Ascending aorta (tissue), 2 donors: ENCODE measurements at places on chromosomes 5 and 9.

- no peak overlapping the region for H3K4me3 ChIP-seq
- peak overlapping the region; percentile 72 for H3K27ac ChIP-seq
- peaks cover 6% of the 10 kb centered on the region for H3K4me1 ChIP-seq
- no peaks in the 10 kb centered on the region for H3K36me3 ChIP-seq
Observed at GRCh38 chr9:76927540-76928240, 21.8 kb upstream of the PRUNE2 start.

DNA sequence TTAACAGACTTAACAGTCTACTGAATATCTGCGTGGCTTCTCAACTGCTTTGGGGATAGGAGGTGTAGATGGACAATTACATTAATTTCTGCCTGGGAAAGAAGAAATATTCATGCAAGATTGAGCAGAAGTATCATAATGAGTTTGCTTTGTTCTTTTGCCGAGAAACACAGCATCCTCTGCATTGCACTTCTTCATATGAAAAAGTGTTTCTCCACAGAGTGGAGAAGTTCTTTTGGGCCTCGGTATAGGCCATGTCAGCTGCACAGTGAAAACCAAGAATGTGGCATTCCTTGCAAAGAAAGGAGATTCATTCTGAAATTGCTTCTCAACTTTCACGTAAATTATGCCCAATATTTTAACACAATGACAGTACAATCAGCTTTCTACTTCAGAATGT is 17.6 kb upstream of the SNX2 start:
- H3K27me3 ChIP-seq = no peaks in the 10 kb centered on the region
- no peaks in the 10 kb centered on the region for H3K4me1 ChIP-seq
- DNase-seq = no peak
- H3K36me3 ChIP-seq = no peaks in the 10 kb centered on the region

DNA sequence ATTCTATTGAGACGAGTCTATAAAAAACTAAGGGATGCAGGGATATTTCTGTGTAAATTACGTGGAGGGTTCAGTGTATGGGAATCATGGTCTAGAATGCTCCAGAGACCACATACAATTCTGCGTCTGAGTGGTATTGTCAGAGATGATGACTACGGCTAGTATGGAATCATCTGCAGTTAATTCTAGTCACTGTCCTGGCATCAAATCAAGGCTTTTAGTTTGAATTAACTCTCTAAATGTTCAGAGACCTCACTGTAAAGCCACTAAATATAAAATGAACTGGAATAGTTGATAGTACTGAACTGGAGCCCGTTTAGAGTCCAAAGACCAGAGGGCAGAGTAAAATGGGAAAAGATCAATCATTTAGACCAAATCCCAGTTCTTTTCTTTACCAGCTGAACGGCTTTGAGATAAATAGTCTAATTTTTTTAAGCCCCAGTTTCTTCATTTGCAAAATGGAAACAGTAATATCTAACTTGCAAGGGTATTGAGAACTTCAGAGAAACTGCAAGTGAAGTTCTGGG is 599.8 kb downstream of the EBF1 start:
- H3K36me3 ChIP-seq = no peaks in the 10 kb centered on the region
- no peaks in the 10 kb centered on the region for H3K4me1 ChIP-seq
- H3K27ac ChIP-seq = no peak overlapping the region
- H3K27me3 ChIP-seq = no peaks in the 10 kb centered on the region

DNA sequence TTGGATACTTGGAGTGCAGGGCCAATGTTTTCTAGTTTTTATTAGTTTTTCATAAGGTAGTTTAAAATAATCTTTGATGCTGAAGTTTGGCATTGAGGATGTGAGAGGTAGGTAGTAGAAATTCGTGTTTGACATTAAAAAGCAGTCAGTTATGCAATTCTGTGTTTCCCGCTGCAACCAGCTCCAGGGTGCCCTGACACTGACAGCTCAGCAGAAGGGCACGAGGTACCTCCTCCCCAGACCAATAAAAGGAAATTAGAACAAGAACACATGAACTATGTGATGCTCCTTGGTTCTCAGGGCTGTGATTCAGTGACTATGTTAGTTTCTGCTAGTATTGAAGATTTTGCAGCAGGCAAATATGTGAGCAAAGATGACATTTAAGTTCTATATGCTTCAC is 40.2 kb downstream of the NSUN2 start:
- H3K27me3 ChIP-seq = no peaks in the 10 kb centered on the region
- no peak overlapping the region for H3K27ac ChIP-seq
- no peak overlapping the region for H3K4me3 ChIP-seq
- H3K4me1 ChIP-seq = no peaks in the 10 kb centered on the region
- no peaks in the 10 kb centered on the region for H3K36me3 ChIP-seq
- DNase-seq = no peak

DNA sequence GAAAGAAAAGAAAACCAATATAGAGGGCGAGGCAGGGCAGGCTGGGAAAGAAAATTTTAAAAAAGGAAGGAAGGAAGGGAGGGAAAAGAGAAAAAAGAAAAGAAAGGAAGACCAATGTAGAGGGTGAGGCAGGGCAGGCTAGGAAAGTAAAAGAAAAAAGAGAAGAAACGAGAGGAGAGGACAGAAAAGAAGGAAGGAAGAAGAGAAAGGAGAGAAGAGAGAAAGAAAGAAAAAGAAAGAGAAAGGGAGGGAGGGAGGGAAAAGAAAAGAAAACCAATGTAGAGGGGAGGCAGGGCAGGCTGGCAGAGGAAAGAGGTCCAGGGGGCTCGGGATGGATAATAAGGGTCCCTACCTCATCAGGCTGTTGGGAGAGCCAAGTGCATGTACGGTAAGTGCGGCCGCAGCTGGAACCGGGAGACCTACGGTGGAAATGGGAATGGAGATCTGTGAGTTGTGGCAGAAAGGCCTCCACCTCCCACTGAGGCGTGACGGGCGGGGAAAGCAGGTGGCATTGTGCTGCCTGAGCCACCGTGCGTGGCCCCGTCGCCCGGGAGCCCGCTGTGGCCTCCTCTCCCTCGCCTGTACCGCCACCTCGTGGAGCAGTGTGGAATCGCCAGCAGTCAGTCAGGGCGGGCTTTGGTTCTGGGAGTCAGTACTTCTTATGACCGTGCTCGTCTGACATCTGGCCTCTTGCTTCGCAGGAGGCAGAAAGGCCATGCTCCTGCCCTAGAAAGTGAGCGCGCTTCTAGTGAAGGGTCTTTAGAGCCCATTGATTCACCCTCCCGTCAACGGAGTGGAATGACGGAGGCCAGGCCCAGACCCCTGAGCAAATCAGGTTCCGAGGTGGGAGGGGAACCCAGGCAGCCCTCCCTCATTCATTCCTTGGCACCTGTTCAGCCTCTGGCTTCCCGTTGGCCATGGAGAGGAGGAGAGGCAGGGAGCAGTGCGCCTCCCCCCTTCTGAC is 10.4 kb upstream of the NHP2 start:
- H3K4me3 ChIP-seq = peak overlapping the region; percentile 23
- H3K4me1 ChIP-seq = no peaks in the 10 kb centered on the region
- DNase-seq = peak; percentile 15
- H3K36me3 ChIP-seq = no peaks in the 10 kb centered on the region
- no peaks in the 10 kb centered on the region for H3K27me3 ChIP-seq

GRCh38 chr9:113619491-113620376 is 156.2 kb downstream of the RGS3 start:
- H3K4me3 ChIP-seq = peak overlapping the region; percentile 47
- no peaks in the 10 kb centered on the region for H3K36me3 ChIP-seq
- DNase-seq = peak; percentile 61
- no peaks in the 10 kb centered on the region for H3K27me3 ChIP-seq
- H3K27ac ChIP-seq = peak overlapping the region; percentile 98
- H3K4me1 ChIP-seq = peaks cover 44% of the 10 kb centered on the region

GRCh38 chr5:121273833-121274433 is 577.7 kb upstream of the FTMT start:
- no peaks in the 10 kb centered on the region for H3K36me3 ChIP-seq
- DNase-seq = no peak
- no peak overlapping the region for H3K4me3 ChIP-seq
- no peaks in the 10 kb centered on the region for H3K27me3 ChIP-seq
- H3K27ac ChIP-seq = no peak overlapping the region

DNA sequence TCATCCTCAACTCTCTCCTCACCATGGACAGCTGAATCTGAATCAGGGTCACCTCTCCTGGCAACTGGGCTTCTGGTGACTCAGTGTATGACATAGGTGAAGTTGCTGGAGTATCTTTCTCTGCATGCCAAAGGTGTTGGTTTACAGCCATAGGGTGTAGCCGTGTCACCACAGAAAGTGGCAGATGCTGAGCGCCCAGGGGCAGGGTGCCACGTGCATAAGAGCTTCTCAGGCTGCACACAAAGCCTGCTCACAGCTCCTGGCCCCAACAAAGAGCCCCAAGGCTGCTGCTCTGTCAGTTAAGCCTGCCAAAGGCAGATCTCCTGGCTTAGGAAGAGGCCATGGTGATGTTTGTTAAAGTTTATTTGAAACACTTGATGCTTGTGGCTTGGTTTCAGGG is 297.7 kb upstream of the WWC1 start:
- no peaks in the 10 kb centered on the region for H3K4me1 ChIP-seq
- no peak overlapping the region for H3K27ac ChIP-seq
- no peaks in the 10 kb centered on the region for H3K36me3 ChIP-seq
- H3K4me3 ChIP-seq = no peak overlapping the region
- DNase-seq = no peak

DNA sequence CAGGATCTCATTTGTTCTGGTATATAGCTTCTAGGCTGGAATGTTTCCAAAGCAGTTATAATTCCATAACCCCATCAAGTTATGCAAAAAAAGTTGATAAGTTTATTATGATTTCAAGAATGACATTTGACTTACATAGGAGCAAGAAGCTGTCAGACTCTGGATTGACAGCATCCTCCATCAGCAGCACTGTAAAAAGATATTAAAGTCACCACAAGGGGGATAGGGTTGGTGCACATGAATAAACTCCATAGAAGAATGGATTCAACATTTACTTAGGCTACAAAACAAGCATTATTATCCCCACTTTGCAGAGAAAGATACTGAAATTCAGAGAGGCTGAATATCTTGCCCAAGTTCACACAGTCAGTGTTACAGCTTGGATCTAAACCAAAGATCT is 208.9 kb upstream of the SLC30A5 start:
- no peaks in the 10 kb centered on the region for H3K4me1 ChIP-seq
- no peak overlapping the region for H3K27ac ChIP-seq
- DNase-seq = no peak
- H3K4me3 ChIP-seq = no peak overlapping the region
- no peaks in the 10 kb centered on the region for H3K36me3 ChIP-seq

- H3K27ac ChIP-seq = no peak overlapping the region
- H3K36me3 ChIP-seq = no peaks in the 10 kb centered on the region
- no peak for DNase-seq
Observed at GRCh38 chr5:105030153-105030552, 1467.6 kb upstream of the NUDT12 start.

GRCh38 chr5:170420806-170421412 is 31.7 kb upstream of the KCNMB1 start:
- no peak overlapping the region for H3K27ac ChIP-seq
- H3K4me1 ChIP-seq = no peaks in the 10 kb centered on the region
- H3K36me3 ChIP-seq = no peaks in the 10 kb centered on the region
- H3K27me3 ChIP-seq = no peaks in the 10 kb centered on the region
- no peak overlapping the region for H3K4me3 ChIP-seq

- no peaks in the 10 kb centered on the region for H3K4me1 ChIP-seq
- no peak for DNase-seq
- no peaks in the 10 kb centered on the region for H3K27me3 ChIP-seq
- no peak overlapping the region for H3K4me3 ChIP-seq
- H3K27ac ChIP-seq = no peak overlapping the region
Observed at GRCh38 chr5:118857700-118858099, 130.6 kb downstream of the DTWD2 start.

GRCh38 chr5:44278469-44278868 is 110.8 kb downstream of the FGF10 start:
- H3K4me3 ChIP-seq = no peak overlapping the region
- no peaks in the 10 kb centered on the region for H3K27me3 ChIP-seq
- H3K36me3 ChIP-seq = no peaks in the 10 kb centered on the region
- no peak for DNase-seq
- H3K4me1 ChIP-seq = no peaks in the 10 kb centered on the region

DNA sequence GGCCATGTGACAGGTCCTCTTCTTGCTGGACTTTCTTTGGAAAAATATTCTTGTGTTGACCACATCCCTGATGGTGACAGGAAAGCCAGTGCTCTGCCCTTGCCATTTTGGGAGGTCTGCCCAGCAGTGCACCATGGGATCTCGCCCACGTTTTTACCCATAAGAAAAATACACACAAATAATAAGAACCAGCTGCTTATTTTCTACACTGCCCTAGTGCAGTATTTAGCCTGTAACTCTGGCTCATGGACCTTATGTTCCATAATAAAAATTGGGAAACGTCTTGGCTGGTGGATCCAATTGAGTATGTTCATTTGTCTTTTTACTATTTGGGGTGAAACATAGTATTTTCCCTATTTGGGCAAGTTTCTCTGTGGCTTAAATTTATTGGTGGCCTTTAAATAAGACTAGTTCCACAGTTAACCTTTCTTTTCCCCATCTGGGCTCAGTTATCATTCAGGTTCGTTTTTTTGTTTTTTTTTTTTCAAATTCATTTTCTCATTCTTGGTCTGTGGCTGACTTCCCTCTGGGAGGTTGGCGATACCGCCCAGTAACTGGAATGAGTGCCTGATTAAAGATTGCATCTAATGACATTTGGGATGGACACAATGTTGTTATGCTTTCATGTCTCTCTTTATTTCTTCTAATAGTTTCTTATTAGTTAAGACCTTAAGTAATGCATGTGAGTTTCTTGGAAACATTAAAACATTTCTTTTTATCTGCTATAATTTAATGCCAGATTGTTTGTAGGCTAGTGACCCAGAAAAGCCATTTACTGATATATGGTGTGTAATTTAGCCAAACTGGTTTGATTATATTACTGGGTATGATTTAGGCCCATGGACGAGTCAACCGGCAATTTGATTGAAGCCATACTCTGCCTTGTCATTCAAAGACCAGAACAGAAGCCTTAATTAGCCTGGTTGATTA is 163.7 kb downstream of the FGF10 start:
- no peak overlapping the region for H3K4me3 ChIP-seq
- no peaks in the 10 kb centered on the region for H3K36me3 ChIP-seq
- DNase-seq = no peak
- H3K27ac ChIP-seq = no peak overlapping the region

DNA sequence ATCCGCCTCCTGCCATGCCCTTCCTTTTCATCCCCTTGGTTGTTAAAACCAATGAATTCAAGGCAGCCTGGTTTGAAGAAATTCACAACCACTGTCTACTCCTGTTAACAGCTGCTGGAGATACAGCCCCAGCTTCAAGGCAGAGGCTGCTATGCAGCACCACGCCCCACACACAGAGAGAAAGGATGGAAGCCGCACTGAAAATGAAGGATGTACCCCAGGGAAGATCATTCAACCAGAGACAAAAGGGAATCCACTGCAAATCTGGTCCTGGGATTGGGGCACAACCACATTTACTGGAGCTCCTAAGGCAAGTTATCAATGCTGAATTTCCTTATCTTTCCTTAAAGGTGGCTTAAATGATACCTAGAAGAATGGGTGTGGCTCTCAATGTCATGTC is 58.7 kb downstream of the DPYSL3 start:
- no peaks in the 10 kb centered on the region for H3K27me3 ChIP-seq
- peak overlapping the region; percentile 92 for H3K27ac ChIP-seq
- DNase-seq = no peak
- peak overlapping the region; percentile 75 for H3K4me3 ChIP-seq
